ENCODE measurements at places on chromosomes 12 and 14.

DNA sequence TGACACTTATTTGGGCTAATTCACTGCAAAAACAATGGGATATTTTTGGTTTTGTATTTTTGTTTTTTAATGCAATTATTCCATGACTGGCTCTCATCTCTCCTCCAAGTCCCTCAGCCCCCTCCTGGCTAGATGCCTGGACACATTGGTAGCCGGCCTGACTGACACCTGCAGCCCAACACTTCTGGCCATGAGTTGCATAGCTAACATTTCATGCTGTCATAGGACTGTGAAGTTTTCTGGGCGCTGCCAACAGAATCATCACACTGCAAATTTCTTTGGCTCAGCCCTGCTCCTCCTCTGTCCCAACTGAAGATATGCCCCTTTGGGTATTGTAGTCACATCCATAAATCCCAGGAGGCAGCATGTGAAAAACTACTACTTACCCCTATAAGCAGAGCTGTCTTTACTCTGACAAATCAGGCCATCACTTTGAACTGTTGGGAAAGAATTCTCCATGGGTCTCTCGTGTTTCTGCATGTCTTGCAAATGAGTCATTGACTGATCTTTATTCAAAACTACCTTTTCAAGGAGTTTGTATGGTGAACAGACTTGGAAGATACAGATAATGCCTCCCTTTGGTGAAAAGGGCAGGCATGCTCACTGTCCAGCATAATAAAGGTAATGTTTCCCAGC lies 126.7 kb upstream of the LGR5 start:
- peak; percentile 34 for DNase-seq

- no peak for DNase-seq
Observed at GRCh38 chr12:63362791-63363190, 211.8 kb upstream of the AVPR1A start.

GRCh38 chr12:71810921-71811320 lies 28.6 kb upstream of the TBC1D15 start:
- no peak for DNase-seq

- DNase-seq = no peak
Observed at GRCh38 chr12:110687396-110688169, 1.3 kb downstream of the HVCN1 start.
